ENCODE measurements at places on chromosomes 1 and 21.

GRCh38 chr21:41160036-41160435, 7.9 kb upstream of the BACE2 start:
- DNase-seq = no peak

DNA sequence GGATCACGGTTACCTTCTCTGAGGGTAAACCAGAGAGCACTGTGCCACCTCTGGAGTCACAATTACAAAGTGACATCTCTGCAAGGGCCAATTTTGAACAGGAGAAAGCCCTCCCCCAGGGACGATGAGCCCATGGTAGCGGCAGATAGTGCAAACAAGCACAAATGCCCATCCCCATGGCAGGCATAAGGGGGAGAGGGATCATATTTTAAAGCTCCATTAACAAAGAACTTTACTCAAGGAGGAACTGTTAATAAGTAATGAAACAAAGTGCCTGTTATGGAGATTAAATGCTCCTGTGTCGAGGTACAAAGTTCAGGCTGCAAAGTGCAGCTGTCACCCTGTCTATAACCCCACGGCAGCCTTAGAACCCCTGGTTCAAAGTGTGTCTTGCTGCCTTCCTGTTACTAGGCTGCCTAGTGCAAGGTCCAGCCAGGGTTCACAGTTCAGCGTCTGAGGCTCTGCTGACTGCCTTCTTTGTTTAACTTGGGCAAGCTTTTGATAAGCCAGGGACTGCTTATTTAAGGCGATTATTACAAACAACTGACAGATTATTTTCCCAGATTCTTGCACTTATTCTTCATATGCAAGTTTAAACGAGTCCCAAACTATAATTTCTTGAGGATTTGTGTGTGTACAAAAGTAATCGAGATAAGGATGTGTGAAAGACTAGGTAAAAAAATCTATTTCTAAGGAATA, 75.7 kb upstream of the NRIP1 start:
- no peak for DNase-seq

- peak; percentile 50 for DNase-seq
Measured at GRCh38 chr1:93079685-93080141, 630 bp downstream of the MTF2 start.

DNA sequence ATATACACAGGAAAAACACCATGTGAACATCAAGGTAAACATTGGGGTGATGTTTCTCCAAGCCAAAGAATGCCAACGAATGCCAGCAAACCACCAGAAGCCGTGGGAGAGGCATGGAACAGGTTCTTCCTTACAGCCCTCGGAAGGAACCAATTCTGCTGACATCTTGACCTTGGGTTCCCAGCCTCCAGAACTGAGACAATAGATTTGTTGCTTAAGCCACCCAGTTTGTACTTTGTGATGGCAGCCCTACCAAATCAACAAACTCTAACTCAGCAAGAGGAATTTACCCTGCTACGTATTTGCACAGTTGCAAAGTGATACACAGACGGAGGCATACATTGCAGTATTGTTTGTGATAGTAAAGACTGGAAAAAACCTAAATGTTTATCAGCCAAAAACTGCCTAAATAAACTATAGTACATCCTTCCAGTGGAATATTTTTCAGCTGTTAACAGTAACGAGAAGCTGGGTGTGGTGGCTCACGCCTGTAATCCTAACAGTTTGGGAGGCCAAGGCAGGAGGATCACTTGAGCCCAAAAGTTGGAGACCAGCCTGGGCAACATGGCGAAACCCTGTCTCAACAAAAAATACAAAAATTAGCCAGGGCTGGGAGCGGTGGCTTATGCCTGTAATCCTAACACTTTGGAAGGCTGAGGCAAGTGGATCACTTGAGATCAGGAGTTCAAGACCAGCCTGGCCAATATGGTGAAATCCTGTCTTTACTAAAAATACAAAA, 12.5 kb upstream of the ZC3H12A start:
- DNase-seq = no peak

- DNase-seq = no peak
Measured at GRCh38 chr1:9486466-9487140, 52.7 kb upstream of the SLC25A33 start.

- no peak for DNase-seq
Measured at GRCh38 chr1:214494706-214495105, 56.7 kb downstream of the PTPN14 start.

DNA sequence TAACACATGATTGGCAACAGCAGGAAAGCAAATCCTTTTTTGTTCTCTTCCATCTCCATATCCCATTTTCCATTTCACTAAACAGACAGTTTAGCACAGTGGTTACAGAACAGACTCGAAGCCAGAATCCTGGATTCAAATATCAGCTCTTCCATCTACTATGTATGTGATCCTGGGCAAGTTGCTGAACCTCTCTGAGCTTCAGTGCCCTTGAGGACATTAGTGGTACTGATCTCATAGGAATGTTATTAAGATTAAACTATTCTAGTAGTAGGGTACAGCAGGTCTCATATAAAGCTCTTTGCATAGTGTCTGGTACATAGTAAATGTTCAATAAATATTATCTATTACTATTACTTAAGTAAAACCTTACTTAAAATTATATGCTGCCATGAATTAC, 13.8 kb upstream of the HHIPL2 start:
- DNase-seq = no peak

DNA sequence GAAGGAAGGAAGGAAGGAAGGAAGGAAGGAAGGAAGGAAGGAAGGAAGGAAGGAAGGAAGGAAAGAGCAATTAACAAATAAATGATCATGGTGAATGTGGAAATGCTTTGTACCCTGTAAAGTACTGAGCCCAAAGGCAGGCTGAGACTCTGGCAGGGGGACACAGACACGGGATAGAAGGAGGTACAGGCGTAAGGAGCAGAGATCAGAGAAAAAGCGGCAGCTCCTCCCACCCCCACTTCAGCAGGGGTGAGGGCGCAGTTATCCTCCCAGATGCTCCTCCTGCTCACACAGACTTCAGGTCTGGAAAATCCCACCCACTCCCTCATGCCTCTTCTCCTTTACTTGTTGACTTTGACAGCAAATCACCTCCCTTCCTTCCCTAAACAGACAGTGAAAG, 464.5 kb downstream of the MATN1 start:
- DNase-seq = no peak

- no peak for DNase-seq
Measured at GRCh38 chr21:34793471-34793870, 124.7 kb downstream of the CLIC6 start.

- no peak for DNase-seq
Measured at GRCh38 chr1:23102289-23102688, 66.4 kb downstream of the LUZP1 start.

- no peak for DNase-seq
Measured at GRCh38 chr1:234841710-234842231, 231.8 kb upstream of the IRF2BP2 start.

DNA sequence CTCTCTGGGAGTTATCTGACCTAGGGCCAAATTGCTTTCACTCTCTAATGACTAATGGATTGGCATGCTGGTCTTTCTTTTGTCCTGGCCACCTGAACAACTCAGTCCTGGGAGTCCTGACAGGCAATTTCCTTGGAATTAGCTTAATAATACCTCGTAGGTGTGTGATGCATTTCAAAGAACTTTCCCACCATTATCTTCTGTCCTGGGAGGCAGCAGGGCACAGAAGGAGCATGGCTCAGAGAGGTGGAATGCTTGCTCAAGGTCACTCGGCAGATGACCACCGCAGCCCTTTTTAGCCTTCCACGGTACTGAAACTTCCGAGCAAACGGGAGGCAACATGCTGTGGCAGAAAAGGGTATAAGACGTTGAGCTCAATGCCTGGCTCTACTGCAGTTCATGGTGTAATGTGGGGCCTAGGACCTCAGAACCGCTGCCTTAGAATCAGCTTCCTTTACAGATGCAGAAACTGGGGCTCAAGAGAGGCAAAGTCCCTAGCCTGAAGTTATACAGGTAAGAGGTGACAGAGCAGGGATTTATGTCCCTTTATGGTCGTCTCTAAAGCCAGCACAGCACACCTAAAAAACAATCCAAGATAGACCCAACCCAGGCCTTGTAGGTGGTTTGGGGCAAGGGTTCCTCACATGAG, 3.2 kb downstream of the ID3 start:
- DNase-seq = no peak

DNA sequence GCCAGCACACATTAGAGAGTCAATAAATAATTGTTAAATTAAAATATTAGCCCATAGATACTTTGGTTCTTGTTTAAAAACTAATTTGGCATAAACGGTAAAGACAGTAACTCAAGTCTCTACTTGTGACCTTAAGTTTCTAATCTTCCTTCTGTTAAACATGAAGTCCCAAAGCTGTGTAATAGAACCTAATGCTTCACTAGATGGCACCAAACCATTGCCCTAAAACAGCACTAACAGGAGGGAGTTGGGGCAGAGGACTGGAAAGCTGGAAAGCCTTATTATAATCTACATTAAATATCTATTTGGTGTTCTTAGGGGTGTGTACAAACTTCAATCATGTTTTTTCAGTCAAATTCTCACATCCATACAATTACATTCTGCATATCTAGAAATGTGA, 176.7 kb downstream of the OLFM3 start:
- peak; percentile 15 for DNase-seq

DNA sequence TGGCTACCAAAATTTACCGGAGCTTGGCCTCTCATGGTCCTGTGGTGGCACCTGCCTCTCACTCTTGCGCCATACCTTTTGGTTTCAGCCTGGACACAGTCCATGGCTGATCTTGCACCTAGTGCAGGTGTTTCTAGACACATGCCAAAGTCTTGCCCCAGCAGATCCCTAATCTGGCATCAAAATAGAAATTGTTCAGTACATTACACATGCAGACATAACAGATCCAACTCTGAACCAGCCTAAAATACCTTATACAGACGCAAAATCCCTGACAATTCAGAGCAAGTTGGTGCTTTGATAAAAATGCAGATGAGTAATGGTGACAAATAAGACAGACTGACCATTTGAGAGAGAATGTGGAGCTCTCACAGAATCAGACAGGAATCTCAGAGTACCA, 44.1 kb downstream of the NGF start:
- no peak for DNase-seq

DNA sequence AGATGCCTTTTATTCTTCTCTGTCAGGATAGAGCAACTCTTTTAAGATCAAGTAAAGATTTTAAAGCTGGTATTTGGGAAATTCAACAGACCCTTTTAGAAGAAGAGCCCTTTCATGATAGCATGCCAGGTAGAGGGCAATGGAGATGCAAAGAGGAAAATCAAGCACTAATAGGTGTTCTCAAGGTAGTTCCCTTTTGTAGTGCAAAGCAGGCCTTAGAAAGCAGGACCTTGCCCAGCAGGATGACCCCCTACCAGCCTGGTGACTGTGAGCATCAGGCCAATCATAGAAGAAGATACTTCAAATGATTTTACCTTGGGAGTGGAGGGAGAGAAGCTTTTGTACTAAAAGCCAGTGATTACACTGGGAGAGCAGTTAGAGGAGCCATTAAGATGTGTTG, 381.4 kb upstream of the ZRANB2 start:
- DNase-seq = no peak
